NCI-H774 (cell line): ENCODE measurements at places on chromosomes 4 and X.
A peak's percentile ranks its signal among the peaks of the same experiment; 100 is the strongest.

DNA sequence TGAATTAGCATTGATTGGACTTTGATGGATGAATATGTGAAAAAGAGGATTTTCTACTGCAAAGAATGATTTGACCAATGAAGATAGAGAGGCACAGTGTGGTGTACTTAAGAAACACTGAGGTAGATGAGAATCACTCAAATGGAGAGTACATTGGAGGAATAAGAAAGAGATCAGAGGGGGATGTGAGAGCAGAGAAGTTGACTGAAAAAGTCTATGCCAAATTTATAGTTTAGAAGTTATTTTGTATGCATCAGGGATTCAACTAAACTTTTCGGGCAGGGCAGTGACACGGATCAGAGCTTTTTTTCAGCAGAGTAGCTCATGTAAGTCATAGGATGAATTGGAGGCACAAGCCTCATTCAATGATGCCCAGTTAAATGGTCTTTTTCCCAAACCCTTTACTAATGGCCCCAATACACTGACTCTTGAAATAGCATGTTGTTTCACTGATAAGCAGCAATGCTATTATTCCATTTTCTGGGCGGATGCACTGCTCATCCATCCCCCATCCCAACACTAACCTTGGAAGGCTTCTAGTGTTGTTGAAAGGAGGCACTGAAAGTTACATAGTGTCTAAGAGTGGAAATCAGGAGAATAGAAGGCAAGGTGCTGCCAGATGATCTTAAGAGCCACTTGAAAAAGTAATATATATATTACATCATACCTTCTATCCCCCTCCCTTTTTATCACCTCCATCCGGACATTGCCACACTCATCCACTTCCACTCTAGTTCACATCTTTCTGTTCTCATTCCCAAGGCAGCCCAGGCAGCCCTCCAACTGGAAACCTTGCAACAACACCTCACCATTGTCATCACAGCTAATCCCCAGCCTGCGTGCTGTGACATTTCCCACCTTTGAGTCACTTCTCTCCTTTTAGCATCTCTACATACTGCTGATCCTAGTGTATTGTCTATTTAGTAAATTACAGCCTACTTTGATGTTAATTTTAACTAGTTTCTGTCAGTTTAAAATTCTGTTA lies 46.1 kb downstream of the ARHGAP24 start:
- DNase-seq: no peak

- DNase-seq: no peak
These were observed 69.4 kb upstream of the SORBS2 start for GRCh38 chr4:185881430-185881829.

DNA sequence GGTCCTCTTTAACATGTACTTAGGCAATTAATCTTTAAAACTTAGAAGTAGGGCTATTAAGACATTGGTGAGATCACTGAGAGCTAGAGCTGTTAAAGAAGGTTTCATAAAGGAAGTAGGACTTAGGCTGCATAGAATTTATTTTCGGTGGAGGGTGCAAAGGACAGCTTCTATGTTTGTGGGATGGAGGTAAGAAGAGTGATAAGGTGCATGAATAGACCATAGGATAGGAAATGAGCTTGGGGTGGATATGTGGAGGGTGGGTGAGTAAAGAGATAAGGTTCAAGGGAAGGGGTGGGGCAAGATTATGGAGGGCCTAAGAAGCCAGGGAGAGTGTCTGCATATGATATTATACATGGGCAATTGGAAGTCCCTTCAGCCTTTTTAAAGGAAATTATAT lies 15.9 kb downstream of the RTL9 start:
- DNase-seq: no peak

- DNase-seq: peak; percentile 24
These were observed 39.3 kb upstream of the CLDN34 start for GRCh38 chrX:9927698-9928482.

DNA sequence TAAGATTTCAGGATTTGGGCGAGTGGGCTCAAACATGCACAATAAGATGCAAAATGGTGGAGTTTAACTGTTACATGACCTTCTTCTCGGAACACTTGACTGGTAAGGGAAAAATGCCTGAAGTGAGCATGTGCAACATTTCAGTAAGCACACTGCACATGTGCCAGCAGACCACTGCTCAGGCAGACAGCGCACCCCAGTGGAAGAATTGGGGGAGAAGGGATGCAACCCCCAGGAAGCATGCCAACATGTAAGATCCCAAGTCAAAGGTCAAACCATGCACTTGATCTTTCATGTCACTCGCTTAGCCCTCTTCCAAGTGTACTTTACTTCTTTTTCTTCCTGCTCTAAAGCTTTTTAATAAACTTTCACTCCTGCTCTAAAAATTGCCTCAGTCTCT lies 256.3 kb downstream of the CENPC start:
- no peak for DNase-seq

GRCh38 chrX:13220916-13221315 lies 98.9 kb downstream of the ATXN3L start:
- no peak for DNase-seq

GRCh38 chr4:133869486-133869885 lies 332.1 kb downstream of the PABPC4L start:
- no peak for DNase-seq

DNA sequence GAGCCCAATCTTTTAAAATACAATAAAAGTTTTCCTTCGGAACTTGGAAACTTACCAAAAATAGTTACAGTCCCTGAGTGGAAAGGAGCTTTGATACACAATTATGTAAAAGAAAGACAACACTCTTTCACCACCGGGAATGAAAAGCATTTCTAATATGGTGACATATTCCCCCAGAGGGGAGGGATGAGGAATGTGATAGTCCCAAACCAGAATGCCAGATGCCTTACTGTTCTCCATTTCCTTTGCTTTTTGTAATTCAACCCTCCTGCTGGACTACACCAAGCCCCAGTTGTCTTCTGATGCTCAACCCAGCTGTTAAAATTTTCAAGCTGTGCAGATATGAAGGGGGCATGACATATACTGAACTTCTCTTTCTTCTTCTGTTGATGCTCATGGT lies 4.1 kb downstream of the PRIMPOL start:
- no peak for DNase-seq

DNA sequence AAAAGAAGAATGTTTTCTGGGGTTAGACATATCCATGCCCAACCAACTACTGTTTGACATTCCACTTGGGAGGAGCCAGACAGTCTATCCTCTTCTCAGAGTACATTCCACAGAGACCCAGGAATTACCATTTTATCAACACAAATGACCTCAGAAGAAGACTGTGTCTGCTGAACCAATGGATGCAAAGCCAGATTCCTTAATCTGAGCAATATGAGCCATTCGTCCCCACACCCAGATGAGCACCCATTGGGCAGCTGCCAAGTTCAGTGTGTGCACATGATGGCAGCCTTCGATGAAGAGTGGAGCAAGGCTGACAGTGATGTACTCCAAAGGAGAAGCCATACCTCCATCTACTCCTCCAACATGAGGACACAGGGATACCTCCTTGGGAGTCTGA lies 111.3 kb downstream of the ZNF674 start:
- no peak for DNase-seq

GRCh38 chr4:88939697-88940096 lies 117.3 kb downstream of the FAM13A start:
- no peak for DNase-seq

DNA sequence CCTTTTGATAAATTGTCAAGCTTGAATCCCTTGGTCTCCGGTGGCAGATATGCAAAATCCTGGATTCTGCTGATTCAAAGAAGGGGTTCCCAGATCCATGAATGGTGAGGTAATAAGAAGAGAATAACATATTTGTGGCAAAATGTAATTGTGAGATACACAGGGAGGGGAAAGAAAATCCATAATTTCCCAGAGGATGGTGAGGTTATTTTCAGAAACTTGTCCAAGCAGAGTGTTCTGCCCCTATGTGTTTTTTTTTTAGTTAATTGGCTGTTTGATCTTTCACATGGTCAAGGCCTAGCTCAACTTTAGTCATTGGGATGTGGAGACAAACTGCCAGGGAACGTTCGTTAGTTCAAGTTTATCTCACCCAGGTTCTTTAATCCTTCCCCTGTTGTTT lies 408.8 kb downstream of the MAPK10 start:
- DNase-seq: no peak

DNA sequence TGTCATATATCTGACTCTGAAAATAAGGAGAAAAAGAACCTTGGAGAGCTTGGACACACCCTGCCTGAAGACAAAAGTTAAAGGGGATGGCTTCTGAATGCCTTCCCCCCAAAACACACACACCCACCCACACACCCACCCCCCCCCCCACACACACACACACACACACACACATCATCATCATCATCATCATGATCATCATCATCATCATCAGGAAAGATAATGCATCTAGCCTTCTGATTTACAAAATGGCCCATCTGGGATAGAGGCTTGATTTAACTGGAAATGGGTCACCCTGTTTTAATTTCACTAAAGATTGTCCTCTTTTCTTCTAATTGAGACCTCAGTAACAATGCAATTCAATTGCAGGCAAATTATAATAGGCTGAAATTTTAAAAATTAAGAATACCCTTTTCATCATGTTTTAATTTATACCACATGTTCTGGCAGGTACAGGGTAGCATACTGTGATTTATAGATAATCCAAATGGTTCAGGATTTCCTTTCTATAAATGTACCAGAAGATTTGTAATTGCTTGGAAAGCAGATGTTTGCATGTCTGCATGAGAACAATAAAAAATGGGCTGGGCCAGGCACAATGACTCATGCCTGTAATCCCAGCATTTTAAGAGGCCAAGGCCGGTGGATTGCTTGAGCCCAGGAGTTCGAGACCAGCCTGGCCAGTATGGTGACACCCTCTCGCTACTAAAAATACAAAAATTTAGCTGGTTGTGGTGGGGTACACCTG lies 56.5 kb downstream of the TRIM2 start:
- no peak for DNase-seq

DNA sequence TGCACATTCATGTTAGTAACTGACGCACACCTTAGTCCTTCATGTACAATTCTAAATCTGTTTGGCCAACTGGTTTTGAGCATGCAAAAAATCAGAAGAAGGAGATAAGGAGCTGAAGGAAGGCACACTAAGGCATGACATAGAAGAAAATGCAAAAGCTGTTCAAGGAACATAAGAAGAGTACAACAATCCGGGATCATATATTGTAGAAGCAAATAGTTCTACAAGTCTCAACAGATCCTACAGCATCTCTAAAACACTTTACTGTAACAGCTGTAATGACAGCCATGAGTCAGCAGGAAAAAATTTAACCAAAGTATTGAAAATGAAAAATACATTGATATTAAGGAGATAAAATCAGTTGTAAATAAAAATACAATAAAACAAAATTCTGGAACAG lies 57.7 kb downstream of the KLHL13 start:
- no peak for DNase-seq
